ENCODE measurements at places on chromosomes 2 and 18. TPM values are rescaled to one million over a fixed set of nuclear protein-coding genes. Genes with fewer than 3 reads are reported as not detected.

DNA sequence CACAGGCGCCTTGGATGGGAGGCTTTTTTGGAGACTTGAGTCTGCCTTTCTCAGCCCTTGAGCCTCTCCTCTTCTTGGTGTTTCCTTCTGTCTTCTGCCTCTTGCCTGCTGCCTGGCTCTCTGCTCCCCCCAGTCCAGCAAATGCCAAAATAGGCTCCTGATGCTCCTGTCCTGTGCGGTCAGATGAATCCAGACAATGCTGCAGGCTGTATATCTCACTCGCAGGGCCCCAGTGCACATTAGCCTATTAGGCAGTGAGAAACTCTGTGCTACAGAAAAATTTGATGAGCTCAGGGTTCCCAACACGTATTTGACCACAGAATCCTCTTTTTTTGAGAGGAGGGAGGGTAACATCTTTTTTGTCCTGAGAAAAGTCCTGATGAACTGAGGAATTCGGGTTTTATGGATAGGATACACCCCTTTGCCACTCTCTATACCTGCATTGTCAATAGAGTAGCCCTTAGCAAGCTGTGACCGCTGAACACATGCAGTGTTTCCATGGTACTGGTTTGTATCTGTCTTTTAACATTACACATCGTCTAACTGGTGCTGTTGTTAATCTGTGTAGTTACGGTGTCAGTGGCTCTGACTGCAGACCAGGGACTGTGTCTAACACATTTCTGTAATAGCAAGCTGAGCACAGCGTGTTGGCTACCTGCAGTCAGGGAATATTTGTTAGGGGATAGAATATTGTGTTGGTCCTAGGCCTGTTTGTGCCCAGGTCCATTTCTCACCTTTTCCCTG, 50.8 kb downstream of the FAM228A start:
- no peak for DNase-seq

The SULT1C2 gene
- total RNA-seq, result 1.2 TPM

The GPR55 gene
- total RNA-seq, result not detected

The CROCC2 gene
- under 0.01 TPM for total RNA-seq

DNA sequence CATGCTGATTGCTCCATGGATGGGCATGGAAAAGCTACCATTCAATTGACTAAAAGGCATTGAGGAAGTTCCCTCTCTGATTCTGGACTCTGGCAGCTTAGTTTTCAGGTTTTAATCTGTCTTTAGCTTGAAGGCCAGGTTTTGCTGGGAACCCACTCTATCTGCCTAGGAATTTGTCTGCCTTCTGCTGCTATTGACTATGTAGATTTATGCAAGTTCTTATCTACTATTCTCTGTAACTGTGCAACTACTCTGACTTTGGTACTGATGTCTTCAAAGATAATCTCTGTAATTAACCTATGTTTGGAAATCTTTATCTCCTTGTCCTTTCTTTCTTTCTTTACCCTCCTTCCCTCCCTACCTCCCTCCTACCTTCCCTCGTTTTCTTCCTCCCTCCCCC, 178.8 kb downstream of the DSEL start:
- DNase-seq, result no peak

The DOK1 gene
- total RNA-seq, result 89.8 TPM

The SIX3 gene
- total RNA-seq, result not detected

DNA sequence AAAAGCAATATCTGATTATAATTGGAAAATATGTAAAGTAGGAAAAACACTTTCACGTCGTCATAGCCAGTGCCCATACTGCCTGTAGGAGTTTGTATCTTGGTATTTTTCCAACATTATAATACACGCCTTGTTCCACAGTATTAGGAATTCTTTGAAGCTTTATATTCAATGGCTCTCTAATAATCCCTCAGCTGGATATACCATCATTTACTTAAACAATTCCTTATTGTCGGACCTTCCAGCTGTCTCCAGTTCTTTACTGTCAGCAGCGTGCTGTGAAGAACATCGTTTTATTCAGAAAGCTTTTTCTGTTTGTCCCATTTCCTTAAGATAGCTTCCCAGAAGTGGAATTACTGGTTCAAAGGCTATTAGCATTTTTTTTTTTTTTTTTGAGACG, 31.7 kb downstream of the ATP6V1C2 start:
- DNase-seq, result no peak

Measured in osteoblast (primary cell).